ENCODE measurements at places on chromosomes 5 and 9. TPM values are rescaled to one million over a fixed set of nuclear protein-coding genes. Genes with fewer than 3 reads are reported as not detected.
A peak's percentile ranks its signal among the peaks of the same experiment; 100 is the strongest.

- H3K27ac ChIP-seq = no peak overlapping the region
- no peaks in the 10 kb centered on the region for H3K4me1 ChIP-seq
- no peak for DNase-seq
- H3K36me3 ChIP-seq = no peaks in the 10 kb centered on the region
Observed at GRCh38 chr9:109442716-109443115, 55.4 kb downstream of the PTPN3 start.

DNA sequence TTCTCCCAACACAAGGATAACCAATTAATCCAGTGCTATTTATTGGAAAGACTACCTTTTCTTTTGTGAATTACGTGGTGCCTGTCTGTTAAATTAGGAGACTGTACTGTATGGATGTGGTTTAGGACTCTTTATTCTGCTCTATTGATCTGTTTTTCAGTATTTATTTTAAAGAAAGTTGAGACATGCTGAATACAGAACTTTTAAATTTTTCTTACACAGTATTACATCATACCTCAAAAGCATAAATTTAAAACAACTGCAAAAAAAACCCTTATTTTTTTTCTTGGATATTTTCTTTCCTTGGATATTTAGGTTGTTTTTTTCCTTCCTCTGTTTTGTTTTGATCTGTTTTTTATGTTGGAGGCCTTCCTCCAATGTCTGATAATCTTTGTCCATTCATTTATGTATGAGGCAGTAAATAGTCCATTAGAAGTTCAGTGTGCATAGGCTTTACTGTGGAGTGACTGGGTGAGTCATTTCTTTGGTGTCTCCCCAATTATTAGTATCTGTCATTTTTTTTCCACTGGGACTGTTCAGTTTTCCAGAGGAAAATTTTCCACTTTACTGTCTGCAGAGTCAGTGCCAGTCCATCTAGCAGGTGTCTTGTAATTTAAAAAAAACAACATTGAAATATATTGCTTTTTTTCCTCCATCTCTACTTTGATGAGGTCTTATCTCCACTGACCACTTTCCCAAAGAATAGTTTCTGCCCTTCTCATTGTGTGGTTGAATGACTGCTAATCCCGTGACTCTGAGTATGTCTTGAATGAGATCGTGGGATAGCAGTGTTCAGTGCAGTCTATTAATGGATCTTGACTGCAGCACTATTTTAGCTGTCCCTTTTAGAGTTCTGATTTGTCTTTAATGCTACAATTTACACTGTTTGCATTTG is 15.2 kb downstream of the CYSTM1 start:
- DNase-seq = no peak
- H3K4me3 ChIP-seq = no peak overlapping the region
- H3K27me3 ChIP-seq = no peaks in the 10 kb centered on the region
- H3K4me1 ChIP-seq = no peaks in the 10 kb centered on the region

GRCh38 chr9:132800038-132800648 is 77.9 kb downstream of the AK8 start:
- DNase-seq = peak; percentile 44
- H3K27me3 ChIP-seq = no peaks in the 10 kb centered on the region
- peaks cover 8% of the 10 kb centered on the region for H3K4me1 ChIP-seq
- no peak overlapping the region for H3K4me3 ChIP-seq

DNA sequence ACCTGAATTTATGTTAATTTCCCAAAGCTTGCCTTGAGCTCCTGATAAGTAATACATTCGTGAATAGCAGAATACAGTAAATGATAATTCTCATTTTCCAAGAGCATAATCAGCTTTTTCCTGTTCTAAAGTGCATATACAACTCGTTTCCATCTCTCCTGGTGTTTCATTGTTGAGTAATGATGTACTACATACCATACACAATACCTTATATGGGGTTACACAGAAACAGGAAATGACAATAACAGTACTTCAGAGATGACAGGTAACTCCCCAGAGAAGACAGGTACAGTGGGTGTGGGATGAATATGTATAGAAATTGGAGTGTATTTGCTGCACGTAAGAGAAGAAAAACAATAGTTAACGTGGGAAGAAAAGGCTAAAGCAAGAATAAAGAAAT is 287.1 kb downstream of the TENT4A start:
- H3K27ac ChIP-seq = no peak overlapping the region
- no peak for DNase-seq
- H3K27me3 ChIP-seq = no peaks in the 10 kb centered on the region
- H3K36me3 ChIP-seq = no peaks in the 10 kb centered on the region
- H3K4me1 ChIP-seq = no peaks in the 10 kb centered on the region

GRCh38 chr9:126471084-126471624 is 142.6 kb upstream of the LMX1B start:
- peak overlapping the region; percentile 72 for H3K4me3 ChIP-seq
- no peaks in the 10 kb centered on the region for H3K27me3 ChIP-seq
- H3K4me1 ChIP-seq = peaks cover 55% of the 10 kb centered on the region
- H3K36me3 ChIP-seq = no peaks in the 10 kb centered on the region
- peak overlapping the region; percentile 76 for H3K27ac ChIP-seq
- DNase-seq = peak; percentile 93

- DNase-seq = no peak
- H3K4me1 ChIP-seq = no peaks in the 10 kb centered on the region
- no peak overlapping the region for H3K27ac ChIP-seq
- H3K36me3 ChIP-seq = no peaks in the 10 kb centered on the region
- H3K27me3 ChIP-seq = no peaks in the 10 kb centered on the region
Observed at GRCh38 chr5:53430618-53431252, 49.7 kb upstream of the FST start.

TMEM215 gene
- total RNA-seq = not detected

DNA sequence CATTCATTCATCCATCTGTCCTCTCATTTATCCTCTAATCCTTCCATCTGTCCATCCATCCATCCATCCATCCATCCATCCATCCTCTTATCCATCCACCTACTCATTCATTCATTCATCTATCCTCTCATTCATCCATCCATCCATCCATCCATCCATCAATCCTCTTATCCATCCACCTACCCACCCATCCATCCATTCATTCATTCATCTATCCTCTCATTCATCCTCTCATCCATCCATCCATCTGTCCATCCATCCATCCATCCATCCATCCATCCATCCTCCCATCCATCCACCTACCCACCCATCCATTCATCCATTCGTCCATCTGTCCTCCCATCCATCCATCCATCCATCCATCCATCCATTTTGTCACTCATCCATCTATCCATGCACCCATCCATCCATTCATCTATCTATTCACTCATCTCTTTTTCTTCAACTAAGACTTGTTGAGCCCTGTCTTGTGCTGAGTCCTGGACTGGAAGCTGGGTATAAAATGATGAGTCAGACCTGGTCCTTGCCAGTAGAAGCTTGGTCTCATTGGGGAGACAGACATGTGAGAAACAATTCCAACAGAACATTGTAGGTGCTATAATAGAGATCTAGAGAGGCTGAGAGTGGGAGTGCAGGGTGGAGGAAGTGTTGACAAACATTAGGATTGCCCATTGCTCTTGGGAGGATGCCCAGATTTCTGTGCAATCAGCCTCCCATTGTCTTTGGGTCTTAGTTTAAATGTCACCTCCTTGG is 55.0 kb upstream of the IER5L start:
- H3K4me3 ChIP-seq = no peak overlapping the region
- H3K4me1 ChIP-seq = peaks cover 39% of the 10 kb centered on the region
- DNase-seq = no peak
- no peaks in the 10 kb centered on the region for H3K36me3 ChIP-seq
- no peak overlapping the region for H3K27ac ChIP-seq

- no peaks in the 10 kb centered on the region for H3K4me1 ChIP-seq
- no peaks in the 10 kb centered on the region for H3K27me3 ChIP-seq
- H3K27ac ChIP-seq = no peak overlapping the region
Observed at GRCh38 chr5:83099001-83099400, 21.7 kb downstream of the XRCC4 start.

CTXN3 gene
- not detected for total RNA-seq

GRCh38 chr9:105637787-105638395 is 24.4 kb upstream of the TAL2 start:
- peak; percentile 6 for DNase-seq
- peaks cover 14% of the 10 kb centered on the region for H3K36me3 ChIP-seq
- H3K4me1 ChIP-seq = no peaks in the 10 kb centered on the region
- H3K27ac ChIP-seq = no peak overlapping the region
- H3K4me3 ChIP-seq = no peak overlapping the region

DNA sequence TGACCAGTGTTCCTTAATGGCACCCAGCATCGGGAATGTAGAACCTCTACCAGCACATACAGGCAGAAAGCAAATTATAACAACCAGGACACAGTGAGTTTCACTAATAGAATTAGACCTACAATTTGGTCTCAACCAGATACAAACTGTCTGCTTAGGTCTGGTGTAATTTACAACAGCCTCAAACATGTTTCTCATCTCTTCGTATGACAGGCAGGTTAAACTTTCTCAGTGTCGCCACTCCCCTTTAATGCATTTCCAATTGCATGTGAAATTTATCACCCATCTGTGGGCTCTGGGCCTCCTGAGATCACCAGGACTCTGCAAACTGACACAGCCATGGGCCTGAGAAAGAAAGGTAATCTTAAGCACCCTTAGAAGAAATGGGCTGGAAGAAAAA is 218.7 kb downstream of the DCP2 start:
- DNase-seq = no peak
- H3K27me3 ChIP-seq = no peaks in the 10 kb centered on the region
- H3K36me3 ChIP-seq = no peaks in the 10 kb centered on the region
- H3K4me3 ChIP-seq = no peak overlapping the region
- no peaks in the 10 kb centered on the region for H3K4me1 ChIP-seq

TXNDC8 gene
- total RNA-seq = not detected

KIF3A gene
- total RNA-seq = 12.5 TPM

SHLD3 gene
- 11.1 TPM for total RNA-seq
